CD4-positive, alpha-beta T cell treated with Interleukin-6 at 100 ng/mL for 8 hours (primary cell): ENCODE measurements at places on chromosomes 11 and 22.

DNA sequence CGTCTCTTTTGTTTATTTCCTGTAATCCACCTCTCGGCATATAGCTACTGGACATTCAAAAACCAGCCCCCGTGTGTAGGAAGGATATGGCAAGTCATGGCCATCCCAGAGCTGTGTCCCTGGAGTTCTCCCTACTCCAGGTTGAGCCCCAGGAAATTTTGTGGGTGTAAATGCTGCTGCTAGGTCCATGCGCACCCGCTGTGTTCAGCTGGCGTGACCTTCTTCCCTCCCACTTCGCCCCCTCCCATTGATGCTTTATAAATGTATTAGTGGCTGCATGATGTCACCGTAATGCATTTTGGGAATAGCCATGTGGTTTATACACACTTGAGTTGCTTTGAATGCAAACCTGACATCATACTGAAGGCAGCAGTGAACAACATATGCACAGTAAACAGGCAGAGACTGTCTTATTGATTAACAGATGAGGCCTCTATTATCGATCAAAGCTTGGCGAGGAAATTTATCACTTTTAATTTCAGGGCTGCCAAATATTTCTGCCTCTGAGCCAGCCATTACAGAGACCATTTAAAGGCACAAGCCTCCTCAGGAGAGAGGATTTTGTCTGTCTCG, 113.6 kb upstream of the NNMT start:
- no peak for DNase-seq

GRCh38 chr11:65866509-65867283, 5.9 kb downstream of the EFEMP2 start:
- DNase-seq = no peak

GRCh38 chr11:102427068-102427467, 25.5 kb downstream of the TMEM123 start:
- no peak for DNase-seq

DNA sequence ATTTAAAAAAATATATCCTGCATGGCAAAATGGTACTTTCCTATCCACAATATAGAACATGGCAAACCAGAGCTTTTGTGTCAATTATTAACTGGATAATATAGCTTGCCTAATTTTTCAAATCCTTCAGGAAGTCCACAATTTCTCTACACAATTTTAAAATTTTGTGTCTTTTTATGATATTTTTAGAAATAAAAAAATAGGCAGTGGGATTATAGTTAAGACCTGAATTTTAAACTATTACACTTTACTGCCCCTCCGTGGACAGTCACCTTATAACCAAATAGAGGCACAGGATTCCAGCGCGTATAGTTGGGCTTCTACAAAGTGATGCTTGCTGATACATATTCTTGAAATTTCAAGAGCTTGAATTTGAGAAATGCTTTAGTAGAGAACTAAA, 2.1 kb upstream of the DMC1 start:
- peak; percentile 50 for DNase-seq

DNA sequence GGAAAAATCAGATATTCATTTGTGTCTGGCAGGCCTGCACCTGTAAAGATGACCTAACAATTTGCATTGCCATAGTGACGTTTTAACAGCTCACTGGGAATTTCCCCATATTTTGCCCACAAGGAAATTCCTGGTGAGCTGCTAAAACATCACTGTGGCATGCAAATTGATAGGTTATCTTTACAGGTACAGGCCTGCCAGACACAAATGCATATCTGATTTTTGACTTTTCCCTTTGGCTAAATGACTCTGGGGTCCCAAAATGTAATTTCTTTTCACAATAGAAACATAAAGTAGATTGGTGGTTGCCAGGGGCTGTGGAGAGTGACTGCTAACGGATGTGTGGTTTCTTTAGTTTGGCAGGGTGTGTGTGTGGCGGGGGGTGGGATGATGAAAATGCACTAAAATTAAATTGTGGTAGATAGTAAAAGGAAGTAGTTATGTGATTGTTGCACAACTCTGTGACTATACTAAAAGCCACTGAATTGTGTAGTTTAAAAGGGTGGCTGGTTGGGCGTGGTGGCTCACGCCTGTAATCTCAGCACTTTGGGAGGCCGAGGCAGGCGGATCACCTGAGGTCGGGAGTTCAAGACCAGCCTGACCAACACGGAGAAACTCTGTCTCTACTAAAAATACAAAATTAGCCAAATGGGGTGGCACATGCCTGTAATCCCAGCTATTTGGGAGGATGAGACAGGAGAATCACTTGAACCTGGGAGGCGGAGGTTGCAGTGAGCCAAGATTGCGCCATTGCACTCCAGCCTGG, 18.5 kb upstream of the FEZ1 start:
- DNase-seq = peak; percentile 56

DNA sequence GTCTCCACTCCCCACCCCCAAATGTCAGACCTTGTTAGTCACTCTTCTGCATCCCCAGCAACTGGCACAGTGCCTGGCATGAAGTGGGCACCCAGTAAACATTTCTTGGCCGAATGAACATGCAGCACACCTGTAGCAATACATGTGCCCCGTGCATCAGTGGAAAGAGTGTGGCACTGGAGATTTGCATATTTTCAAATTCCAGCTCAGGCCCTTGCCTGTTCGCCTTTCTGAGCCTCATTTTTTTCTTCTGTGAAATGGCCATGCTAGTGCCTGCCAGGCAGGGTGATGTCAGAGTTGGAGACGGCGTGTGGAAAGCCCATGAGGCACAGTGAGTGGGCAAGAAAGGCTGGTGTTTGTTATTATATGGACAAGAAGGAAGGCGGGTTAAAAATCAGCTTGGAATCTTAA, 38.7 kb downstream of the CD82 start:
- no peak for DNase-seq

DNA sequence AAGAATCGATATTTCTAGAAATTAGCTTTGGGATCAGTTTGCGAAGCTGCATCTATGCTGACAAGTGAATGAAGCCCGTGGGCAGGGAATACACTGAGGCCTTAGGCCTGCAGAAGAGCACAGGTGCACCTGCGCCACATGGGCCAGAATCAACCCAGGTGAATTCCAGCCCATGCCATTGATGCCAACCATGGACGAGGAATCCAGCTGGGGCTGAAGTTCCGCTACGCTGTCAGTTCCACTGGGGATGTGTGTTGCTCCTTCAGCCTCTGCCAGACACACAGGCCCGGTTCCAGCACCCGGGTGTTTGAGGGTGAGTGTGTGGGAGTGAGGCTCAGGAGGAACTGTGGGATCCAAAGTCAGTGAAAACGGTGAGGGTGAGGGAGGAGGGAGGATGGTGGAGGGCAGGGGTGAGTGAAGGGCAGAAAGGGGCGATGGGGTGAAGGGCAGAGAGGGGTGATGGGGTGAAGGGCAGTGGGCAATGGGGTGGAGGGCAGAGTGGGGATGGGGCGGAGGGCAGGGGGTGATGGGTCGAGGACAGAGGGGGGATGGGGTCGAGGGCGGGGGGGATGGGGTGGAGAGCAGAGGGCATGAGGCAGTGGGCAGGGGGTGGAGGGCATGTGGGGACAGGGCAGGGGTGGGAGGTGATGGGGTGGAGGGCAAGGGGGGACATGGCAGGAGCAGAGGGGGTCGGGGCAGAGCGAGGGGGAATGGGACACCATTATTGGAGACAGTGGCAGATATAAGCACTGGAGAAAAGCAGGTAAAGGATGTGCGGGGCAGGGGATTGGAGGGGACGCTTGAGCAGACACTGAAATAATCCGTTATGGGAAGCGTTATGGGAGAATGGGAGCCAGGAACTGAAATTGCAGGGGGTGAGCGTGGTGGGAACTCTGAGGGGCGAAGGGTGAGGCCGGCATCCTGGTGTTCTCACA, 931.6 kb downstream of the BRD1 start:
- no peak for DNase-seq
